ENCODE measurements at places on chromosomes 12 and 14.
A peak's percentile ranks its signal among the peaks of the same experiment; 100 is the strongest.

- DNase-seq: no peak
Observed at GRCh38 chr12:115102450-115102849, 418.5 kb upstream of the TBX3 start.

- DNase-seq: no peak
Observed at GRCh38 chr12:25502596-25502995, 50.5 kb downstream of the LMNTD1 start.

GRCh38 chr14:46581036-46581671 is 70.4 kb downstream of the RPL10L start:
- no peak for DNase-seq

GRCh38 chr12:123141615-123142517 is 9.0 kb downstream of the PITPNM2 start:
- DNase-seq: peak; percentile 60

- DNase-seq: no peak
Observed at GRCh38 chr14:89927186-89927865, 27.2 kb downstream of the EFCAB11 start.

DNA sequence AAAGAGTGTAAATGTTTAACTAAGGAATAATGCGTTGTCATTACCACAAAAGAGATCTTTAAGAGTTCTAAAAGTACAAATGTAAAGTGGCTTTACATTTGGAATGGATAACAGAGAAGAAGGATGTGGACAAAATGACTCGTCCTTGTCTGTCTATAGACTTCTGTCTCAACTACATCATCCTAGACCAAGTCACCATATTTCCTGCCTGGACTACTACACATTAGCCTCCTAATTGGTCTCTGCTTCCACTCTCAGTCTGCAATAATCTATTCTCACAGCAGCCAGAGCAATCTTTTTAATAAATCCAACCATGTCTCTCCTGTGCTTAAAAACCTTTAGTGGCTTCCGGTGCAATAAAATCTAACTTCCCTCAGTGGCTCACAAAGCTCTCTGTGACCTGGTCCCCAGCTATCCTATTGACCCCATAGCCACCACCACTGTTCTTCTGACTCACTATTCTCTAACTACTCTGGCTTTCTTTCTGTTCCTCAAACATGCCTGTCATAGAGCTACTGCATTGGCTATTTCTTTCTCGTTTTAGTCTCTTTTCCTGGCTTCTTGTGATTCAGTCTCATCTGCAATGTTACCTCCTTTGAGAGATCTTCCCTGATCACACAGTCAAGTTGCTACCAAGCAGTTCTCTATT is 91.1 kb downstream of the MYF5 start:
- no peak for DNase-seq

DNA sequence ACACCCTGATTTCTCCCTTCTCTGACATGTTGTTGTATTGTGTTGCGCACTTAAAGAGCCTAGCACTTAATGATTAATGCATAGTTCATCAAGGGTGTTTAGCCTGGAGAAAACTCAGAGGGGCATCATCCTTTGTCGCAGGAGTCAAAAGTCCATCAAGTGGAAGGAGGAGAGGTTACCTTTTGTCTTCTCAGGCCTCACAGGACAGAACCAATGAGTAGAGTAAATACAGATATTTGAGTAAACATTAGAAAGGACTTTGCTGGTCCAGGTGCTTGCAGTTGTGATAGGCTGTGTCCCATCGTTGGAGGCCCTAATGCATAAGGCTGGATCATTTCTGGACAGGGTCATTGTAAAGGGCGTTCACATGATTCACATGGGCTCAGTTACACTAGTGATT is 430.9 kb downstream of the PCNX1 start:
- DNase-seq: no peak

DNA sequence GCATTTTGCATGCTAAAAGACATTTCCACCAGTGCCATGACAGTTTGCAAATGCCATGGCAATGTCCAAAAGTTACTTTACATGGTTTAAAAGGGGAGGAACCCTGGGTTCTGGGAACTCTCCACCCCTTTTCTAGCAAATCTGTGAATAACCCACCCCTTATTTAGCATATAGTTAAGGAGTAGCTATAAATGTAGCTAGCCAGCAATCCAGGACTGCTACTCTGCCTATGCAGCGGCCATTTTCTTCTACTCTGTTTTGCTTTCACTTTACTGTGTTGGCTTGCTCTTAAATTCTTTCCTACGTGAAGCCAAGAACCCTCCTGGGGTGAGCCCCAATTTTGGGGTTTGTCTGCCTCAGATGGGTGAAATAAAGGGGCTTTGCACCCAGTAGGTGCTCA is 141.0 kb downstream of the PTPN11 start:
- DNase-seq: no peak

DNA sequence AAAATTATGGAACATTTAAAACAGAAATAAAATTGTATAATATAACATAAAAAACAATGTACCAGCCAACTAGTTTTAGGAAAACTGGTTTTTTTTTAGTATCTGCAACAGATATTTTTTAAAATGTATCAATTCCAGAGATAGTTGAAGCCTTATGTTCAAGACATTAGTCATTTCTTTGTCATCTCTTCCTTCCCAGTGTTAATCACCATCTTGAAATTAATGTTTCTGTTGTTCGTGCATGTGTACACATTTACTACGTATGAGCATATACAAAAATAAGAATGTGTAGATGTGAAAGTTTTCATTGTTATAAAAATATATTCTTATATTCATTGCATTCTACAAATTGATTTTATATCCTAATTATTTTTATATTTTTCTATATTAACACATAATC is 1062.1 kb downstream of the SLC6A15 start:
- no peak for DNase-seq

DNA sequence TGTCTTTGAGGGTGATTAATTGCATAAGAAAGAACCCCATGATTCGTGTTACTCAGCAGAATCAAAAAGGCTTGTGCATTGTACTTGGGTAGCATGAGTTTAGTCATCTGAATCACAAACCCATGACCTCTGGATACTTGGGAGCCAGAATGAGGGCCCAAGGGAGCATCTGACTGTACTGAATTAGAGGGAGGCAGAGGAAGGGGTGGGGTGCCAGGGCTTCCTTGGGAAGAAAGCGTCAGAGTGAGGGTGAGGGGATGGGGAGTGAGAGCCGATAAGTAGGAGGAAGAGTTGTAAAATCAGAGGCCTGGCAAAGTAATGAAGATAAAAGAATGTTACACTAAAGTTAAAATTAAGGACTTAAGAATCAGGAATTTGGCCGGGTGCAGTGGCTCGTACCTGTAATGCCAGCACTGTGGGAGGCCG is 29.8 kb downstream of the GPRC5D start:
- peak; percentile 59 for DNase-seq

GRCh38 chr14:52052288-52052943 is 16.4 kb downstream of the NID2 start:
- DNase-seq: peak; percentile 81

GRCh38 chr14:24659916-24660570 is 26.1 kb upstream of the GZMB start:
- DNase-seq: no peak

DNA sequence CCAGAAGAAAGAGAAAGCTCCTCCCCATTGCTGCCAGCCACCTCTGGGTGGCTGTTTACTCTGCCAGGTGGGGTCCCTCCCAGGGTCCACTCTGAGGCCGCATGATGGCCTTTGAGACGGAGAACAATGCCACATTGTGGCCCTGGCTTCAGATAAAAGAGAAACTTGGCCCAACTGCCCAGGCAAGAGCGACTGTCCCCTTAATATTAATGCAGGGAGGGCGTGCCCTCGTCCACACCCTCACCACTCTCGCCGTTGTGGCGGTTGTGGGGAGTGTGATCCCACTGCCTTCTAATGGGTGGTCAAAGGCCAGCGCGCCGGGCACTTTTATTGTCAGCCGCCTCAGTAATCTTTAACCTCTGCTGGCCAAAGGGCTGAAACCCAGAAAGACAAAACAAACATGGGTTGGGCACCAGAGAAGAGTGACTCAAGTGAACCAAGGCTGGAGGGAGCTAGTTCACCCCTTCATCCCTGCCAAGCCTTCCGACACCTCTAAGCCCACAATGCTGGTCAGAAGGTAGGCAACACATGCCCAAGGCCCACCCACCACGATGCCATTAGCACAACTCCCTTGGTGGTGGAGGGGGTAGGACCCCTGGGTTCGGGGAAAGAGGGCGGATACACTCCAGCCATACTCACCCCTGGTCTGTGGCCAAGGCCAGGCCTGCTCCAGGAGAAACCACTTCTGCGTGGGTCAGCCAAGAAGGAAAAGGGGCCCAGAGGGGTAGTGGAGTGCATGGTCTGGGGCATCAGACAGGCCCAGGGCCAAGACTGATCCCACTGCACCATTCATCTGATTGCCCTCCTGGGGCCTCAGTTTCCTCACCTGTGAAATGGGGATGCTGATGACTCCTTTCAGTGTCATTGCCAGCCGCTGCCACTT is 44.5 kb upstream of the BCL11B start:
- DNase-seq: no peak

- no peak for DNase-seq
Observed at GRCh38 chr12:38289396-38289795, 27.2 kb upstream of the ALG10B start.

- no peak for DNase-seq
Observed at GRCh38 chr14:62081951-62082350, 319.7 kb downstream of the SNAPC1 start.

- DNase-seq: no peak
Observed at GRCh38 chr14:61217516-61217915, 63.6 kb downstream of the TMEM30B start.

- DNase-seq: no peak
Observed at GRCh38 chr14:74879427-74880182, 2.1 kb upstream of the DLST start.

DNA sequence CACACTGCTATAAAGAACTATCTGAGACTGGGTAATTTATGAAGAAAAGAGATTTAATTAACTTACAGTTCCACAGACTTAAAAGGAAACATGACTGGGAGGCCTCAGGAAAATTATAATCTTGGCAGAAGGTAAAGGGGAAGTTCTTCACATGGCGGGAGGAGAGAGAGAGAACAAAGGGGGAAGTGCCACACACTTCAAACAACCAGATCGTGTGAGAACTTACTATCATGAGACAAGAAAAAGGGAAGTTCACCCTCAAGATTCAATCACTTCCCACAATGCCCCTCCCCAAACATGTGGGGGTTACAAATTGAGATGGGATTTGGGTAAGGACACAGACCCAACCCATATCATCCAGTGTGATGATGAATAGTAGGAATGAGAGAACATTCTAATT is 366.5 kb downstream of the LRFN5 start:
- DNase-seq: no peak

GRCh38 chr12:58745348-58746125 is 174.8 kb downstream of the LRIG3 start:
- DNase-seq: no peak

DNA sequence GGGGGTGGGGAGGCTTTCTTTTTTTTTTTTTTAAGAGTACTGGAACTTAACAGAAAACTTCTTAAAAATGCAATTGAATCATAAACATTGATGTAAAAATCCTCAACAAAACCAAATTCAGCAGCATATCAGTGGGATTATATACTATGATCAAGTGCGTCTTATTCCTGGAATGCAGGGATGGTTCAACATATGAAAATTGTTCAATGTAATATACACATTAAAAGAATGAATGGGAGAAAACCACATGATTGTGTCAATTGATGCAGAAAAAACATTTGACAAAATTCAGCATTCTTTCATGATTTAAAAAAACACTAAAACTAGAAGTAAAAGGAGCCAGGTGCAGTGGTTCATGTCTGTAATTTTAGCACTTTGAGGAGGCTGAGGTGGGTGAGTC is 41.2 kb upstream of the CCT2 start:
- no peak for DNase-seq

- no peak for DNase-seq
Observed at GRCh38 chr12:122807651-122808050, 27.6 kb upstream of the HIP1R start.

- no peak for DNase-seq
Observed at GRCh38 chr12:123245678-123246077, 12.4 kb downstream of the MTRFR start.

DNA sequence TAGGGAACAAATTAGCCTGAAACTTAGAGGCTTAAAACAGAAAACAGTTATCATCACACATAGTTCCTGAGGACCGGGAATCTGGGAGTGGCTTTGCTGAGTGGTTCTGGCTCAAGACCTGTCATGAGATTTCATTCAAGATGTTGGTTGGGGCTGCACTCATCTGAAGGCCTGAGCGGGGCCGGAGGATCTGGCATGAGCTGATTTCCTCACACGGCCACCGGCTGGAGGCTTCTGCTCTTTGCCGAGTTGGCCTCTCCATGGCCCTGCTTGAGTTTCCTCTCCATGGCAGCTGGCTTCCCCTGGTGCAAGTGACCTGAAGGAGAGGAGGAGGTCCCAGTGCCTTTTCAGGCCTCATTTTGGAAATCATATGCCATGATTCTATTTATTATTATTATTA is 128.1 kb downstream of the PAPOLA start:
- DNase-seq: no peak

GRCh38 chr14:104433401-104434213 is 146.0 kb upstream of the C14orf180 start:
- no peak for DNase-seq

DNA sequence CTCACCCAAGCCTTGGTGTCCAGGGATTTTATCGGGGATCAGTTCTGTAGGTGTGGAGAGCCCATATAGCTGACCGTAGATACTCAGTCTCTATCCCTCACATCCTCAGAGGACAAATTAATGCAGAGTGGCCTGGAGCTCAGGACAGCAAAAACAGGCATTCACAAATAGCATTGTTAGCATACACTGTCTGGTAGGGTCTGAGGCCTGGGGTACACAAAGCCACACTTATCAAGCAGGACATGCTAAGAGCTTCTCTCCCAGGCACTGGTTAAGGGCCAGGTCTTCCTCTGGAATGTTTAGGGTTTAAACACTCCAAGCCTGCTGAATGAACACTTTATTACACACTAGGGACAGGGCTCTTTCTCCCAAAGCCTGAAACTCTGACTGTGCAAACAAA is 253.2 kb downstream of the NEDD1 start:
- no peak for DNase-seq

- DNase-seq: peak; percentile 94
Observed at GRCh38 chr14:92540472-92541048, 27.0 kb downstream of the RIN3 start.

DNA sequence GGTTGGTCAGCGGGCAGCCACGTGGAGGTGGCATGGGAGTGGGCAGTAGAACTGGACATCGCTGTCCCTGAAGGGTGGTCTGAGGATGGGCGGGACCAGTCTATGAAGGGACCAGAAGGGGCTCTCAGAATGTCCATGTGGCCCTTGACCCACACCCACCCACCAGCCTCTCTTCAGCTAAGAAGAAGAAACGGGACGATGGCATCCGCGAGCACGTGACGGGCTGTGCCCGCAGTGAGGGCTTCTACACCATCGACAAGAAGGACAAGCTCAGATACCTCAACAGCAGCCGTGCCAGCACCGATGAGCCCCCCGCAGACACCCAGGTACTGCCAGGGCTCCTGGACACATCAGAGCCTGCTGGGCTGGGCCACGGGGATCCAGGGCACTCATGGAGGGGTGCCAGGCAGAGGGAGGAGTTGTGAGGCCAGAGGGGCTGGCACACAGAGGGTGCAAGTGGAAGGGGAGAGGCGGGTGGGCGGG is 21.3 kb downstream of the SETD1B start:
- no peak for DNase-seq

DNA sequence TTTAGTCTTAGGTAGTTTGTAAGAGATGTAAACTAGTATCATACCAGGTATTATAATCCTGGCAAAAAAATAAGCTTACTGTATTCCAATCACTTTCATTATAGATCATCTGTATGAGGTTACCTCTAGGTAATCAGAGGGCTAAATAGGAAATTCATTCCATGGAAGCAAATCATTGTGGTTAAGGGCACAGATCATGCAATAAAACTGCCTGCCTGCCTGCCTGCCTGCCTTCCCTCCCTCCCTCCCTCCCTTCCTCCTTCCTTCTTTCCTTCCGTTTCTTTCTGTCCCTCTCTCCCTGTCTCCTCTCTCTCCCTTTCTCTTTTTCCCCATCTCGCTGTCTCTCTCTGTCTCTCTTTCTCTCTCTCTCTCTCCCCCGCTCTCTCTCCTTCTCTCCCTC is 3.2 kb upstream of the CLEC9A start:
- DNase-seq: peak; percentile 27
